ENCODE measurements at places on chromosomes 7 and 10.

GRCh38 chr10:125062914-125063230, 97.5 kb downstream of the CTBP2 start:
- peak overlapping the region; percentile 3 for H3K27ac ChIP-seq
- H3K4me3 ChIP-seq, result no peak overlapping the region
- DNase-seq, result no peak
- no peaks in the 10 kb centered on the region for H3K27me3 ChIP-seq
- peaks cover 50% of the 10 kb centered on the region for H3K4me1 ChIP-seq

GRCh38 chr7:918118-918425, 36.4 kb downstream of the ADAP1 start:
- H3K4me1 ChIP-seq, result no peaks in the 10 kb centered on the region
- H3K27ac ChIP-seq, result no peak overlapping the region
- no peaks in the 10 kb centered on the region for H3K27me3 ChIP-seq
- DNase-seq, result no peak
- no peaks in the 10 kb centered on the region for H3K36me3 ChIP-seq

DNA sequence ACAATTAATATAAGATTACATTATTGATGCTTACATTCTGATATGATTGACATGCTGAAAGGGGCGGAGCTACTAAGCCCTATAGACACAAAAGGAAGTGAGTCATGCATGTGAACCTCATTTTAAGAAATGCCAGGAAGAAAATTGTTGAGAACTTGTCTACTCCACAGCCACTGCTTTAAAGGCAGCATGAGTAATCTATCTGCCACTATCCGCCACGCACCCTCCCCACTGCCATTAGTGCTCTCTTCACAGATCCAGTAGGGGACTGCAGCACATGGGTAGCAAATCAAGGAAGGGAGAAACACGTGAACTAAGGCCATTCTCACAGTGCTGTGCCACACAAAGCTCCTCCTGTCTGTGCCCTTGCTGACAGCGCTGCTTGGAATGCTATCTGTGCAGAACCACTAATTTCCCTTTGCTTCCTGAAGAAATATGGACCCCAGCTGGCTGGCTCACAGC, 524.8 kb downstream of the GRM8 start:
- H3K4me1 ChIP-seq, result no peaks in the 10 kb centered on the region
- DNase-seq, result no peak
- H3K36me3 ChIP-seq, result no peaks in the 10 kb centered on the region
- H3K27ac ChIP-seq, result no peak overlapping the region

- no peak overlapping the region for H3K27ac ChIP-seq
- peaks cover 22% of the 10 kb centered on the region for H3K36me3 ChIP-seq
Measured at GRCh38 chr7:36406156-36406555, 16.5 kb downstream of the ANLN start.

DNA sequence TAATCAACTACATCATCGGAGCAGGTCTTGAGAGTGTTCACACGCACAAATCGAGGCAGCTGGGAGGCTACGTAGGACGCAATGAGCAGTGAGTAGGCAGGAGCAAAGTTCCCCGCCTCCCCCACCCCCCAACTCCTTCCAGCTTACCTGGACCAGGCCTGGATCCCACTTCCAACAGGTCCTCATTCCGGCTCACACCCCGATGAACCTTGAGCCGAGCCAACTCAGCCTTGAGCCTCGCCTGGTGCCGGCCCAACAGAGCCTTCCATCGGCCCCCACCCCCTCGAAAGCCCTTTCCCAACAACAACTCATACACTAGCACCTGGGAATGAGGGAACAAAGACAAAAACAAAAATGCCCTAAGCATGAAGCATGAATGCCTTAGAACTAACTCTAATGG, 1.2 kb downstream of the NSUN5 start:
- H3K4me3 ChIP-seq, result peak overlapping the region; percentile 94
- H3K27me3 ChIP-seq, result peaks cover 3% of the 10 kb centered on the region
- DNase-seq, result no peak
- peak overlapping the region; percentile 94 for H3K27ac ChIP-seq
- peaks cover 9% of the 10 kb centered on the region for H3K36me3 ChIP-seq

DNA sequence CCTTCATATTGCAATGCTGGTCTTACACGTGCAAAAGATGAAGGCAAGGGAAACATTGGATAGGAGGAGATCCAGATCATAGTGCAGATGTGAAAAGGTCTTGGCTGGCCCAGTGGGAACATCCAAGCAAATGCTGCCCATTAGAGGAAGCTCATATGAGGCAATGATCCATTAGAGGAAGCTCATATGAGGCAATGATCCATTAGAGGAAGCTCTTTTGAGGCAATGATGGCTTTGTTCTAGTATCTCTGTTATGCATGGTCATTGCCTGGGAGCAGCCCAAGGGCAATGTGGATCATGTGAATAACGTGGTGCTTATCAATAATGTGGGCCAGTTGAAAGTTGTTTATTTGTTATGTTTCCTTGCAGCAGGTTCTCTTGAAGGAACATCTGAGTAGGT, 37.8 kb downstream of the STEAP4 start:
- no peak for DNase-seq
- H3K36me3 ChIP-seq, result peaks cover 3% of the 10 kb centered on the region
- no peaks in the 10 kb centered on the region for H3K4me1 ChIP-seq
- H3K27me3 ChIP-seq, result no peaks in the 10 kb centered on the region
- H3K4me3 ChIP-seq, result no peak overlapping the region

DNA sequence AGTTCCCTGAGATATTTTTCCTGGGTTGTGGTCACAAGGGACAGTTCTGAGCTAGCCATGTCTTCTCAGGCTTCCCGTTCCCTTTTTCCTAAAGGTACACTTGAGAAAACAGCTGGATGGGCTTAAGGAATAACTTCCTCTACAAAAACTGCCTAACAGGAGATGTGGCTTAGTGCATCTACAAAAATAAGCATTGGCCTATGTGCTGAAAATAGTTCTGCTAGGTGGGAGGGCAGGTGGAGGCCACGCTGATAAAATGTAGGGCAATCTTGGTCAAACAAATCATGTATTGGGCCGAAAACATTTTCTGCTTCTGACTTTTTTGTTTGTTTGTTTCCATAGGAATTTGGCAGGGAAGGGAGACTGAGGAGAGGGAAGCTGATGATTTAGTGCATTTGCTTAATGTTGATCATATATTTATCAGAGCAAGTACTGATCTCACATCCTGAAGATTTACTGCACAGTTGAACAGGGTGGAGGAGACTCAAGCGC, 409.4 kb upstream of the FZD8 start:
- no peaks in the 10 kb centered on the region for H3K27me3 ChIP-seq
- H3K27ac ChIP-seq, result no peak overlapping the region
- peaks cover 1% of the 10 kb centered on the region for H3K36me3 ChIP-seq

- DNase-seq, result no peak
- no peak overlapping the region for H3K4me3 ChIP-seq
- H3K36me3 ChIP-seq, result peaks cover 8% of the 10 kb centered on the region
- H3K27ac ChIP-seq, result no peak overlapping the region
Measured at GRCh38 chr10:102523250-102524029, 19.7 kb downstream of the SUFU start.

- H3K4me3 ChIP-seq, result no peak overlapping the region
- H3K27me3 ChIP-seq, result no peaks in the 10 kb centered on the region
- no peaks in the 10 kb centered on the region for H3K4me1 ChIP-seq
Measured at GRCh38 chr10:50636618-50637579, 13.1 kb upstream of the SGMS1 start.

- no peak overlapping the region for H3K27ac ChIP-seq
- no peaks in the 10 kb centered on the region for H3K27me3 ChIP-seq
- H3K4me3 ChIP-seq, result no peak overlapping the region
- peaks cover 7% of the 10 kb centered on the region for H3K4me1 ChIP-seq
Measured at GRCh38 chr7:31982962-31983361, 87.2 kb downstream of the PDE1C start.

DNA sequence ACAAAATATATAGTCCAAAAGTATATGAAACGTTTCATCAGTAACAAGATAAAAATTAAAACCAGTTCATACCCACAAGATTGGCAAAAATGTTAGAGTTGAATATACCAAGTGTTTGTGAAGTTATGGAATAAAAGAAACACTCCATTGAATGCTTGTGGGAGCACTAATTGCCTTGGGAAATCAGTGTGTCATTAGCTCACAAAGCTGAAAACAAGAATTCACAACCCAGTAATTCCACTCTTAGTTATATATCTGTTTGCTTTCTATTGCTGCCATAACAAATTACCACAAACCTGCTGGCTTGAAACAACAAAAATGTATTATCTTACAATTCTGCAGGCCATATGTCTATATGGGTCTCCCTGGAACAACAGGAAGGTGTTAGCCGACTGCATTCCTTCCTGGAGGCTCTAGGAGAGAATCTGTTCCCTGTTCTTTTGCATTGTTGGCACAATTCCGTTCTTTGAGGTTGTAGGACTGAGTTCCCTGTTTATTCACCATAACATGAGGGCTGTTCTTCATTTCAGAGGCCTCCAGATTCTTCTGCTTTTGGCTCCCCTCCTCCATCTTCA, 45.7 kb downstream of the SEM1 start:
- no peaks in the 10 kb centered on the region for H3K27me3 ChIP-seq
- no peaks in the 10 kb centered on the region for H3K4me1 ChIP-seq
- no peak overlapping the region for H3K27ac ChIP-seq
- no peaks in the 10 kb centered on the region for H3K36me3 ChIP-seq

DNA sequence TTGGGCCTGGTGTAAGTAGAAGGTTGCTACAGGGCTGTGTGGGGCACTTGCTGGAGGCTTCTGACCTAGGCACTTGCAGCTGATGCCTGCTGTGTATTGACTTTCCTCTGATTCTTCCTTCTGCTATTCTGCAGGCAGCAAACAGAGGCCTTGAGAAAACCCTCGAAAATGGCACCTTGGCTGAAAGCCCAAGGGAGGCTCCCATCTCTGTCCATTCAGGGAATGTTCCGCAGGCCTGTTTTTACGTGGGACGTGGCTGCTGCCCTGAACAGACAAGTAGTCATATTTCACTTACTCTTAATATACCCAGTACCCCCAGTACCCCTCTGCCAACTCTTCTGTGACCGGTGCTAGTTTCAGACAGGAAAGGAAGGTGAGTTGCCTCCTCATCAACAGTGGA, 664.7 kb downstream of the INHBA start:
- H3K4me1 ChIP-seq, result peaks cover 2% of the 10 kb centered on the region
- DNase-seq, result no peak
- H3K27me3 ChIP-seq, result peaks cover 13% of the 10 kb centered on the region
- H3K27ac ChIP-seq, result no peak overlapping the region
- H3K4me3 ChIP-seq, result no peak overlapping the region
- H3K36me3 ChIP-seq, result no peaks in the 10 kb centered on the region

- peaks cover 32% of the 10 kb centered on the region for H3K36me3 ChIP-seq
- no peaks in the 10 kb centered on the region for H3K4me1 ChIP-seq
- no peak for DNase-seq
Measured at GRCh38 chr7:85177316-85177715, 9.5 kb downstream of the SEMA3D start.

GRCh38 chr10:61786728-61787127, 114.8 kb upstream of the ARID5B start:
- no peaks in the 10 kb centered on the region for H3K36me3 ChIP-seq
- no peaks in the 10 kb centered on the region for H3K27me3 ChIP-seq
- no peaks in the 10 kb centered on the region for H3K4me1 ChIP-seq
- no peak overlapping the region for H3K27ac ChIP-seq
- DNase-seq, result no peak

GRCh38 chr7:155234950-155235789, 62.5 kb upstream of the INSIG1 start:
- no peak overlapping the region for H3K27ac ChIP-seq
- H3K4me1 ChIP-seq, result peaks cover 20% of the 10 kb centered on the region
- H3K27me3 ChIP-seq, result peaks cover 42% of the 10 kb centered on the region

- H3K4me1 ChIP-seq, result no peaks in the 10 kb centered on the region
- peak; percentile 4 for DNase-seq
- peaks cover 45% of the 10 kb centered on the region for H3K27me3 ChIP-seq
- no peaks in the 10 kb centered on the region for H3K36me3 ChIP-seq
- H3K4me3 ChIP-seq, result no peak overlapping the region
Measured at GRCh38 chr10:86261941-86262687, 104.5 kb downstream of the GRID1 start.

- no peak overlapping the region for H3K27ac ChIP-seq
- no peak for DNase-seq
- no peak overlapping the region for H3K4me3 ChIP-seq
- H3K27me3 ChIP-seq, result no peaks in the 10 kb centered on the region
- H3K4me1 ChIP-seq, result no peaks in the 10 kb centered on the region
Measured at GRCh38 chr10:97656777-97657176, 16.3 kb downstream of the PI4K2A start.

- H3K27me3 ChIP-seq, result peaks cover 50% of the 10 kb centered on the region
- no peak overlapping the region for H3K27ac ChIP-seq
- no peak overlapping the region for H3K4me3 ChIP-seq
- H3K36me3 ChIP-seq, result no peaks in the 10 kb centered on the region
Measured at GRCh38 chr7:35519971-35520809, 174.7 kb downstream of the HERPUD2 start.

GRCh38 chr7:48251766-48252165, 80.5 kb downstream of the ABCA13 start:
- H3K36me3 ChIP-seq, result no peaks in the 10 kb centered on the region
- no peak overlapping the region for H3K27ac ChIP-seq
- H3K4me3 ChIP-seq, result no peak overlapping the region

DNA sequence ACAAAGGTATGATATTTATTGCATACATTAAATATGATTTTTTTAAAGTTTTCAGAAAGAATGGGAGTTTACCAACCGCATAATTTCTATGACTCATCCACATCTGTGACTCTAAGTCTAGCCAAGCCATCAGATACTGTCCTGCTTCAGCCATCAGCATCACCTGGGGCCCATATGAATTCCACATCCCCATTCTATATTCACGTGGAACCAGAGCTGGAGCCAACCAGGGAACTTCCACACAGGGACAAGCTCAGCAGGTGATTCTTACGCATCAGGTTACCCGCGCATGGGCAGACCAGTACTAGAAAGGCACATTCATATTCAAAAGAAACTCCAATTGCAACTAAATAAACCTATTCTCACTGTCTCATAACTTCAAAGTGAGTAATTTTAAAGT, 817.7 kb upstream of the IGFBP3 start:
- H3K36me3 ChIP-seq, result no peaks in the 10 kb centered on the region
- H3K4me1 ChIP-seq, result peaks cover 10% of the 10 kb centered on the region
- DNase-seq, result no peak
- H3K27ac ChIP-seq, result no peak overlapping the region

DNA sequence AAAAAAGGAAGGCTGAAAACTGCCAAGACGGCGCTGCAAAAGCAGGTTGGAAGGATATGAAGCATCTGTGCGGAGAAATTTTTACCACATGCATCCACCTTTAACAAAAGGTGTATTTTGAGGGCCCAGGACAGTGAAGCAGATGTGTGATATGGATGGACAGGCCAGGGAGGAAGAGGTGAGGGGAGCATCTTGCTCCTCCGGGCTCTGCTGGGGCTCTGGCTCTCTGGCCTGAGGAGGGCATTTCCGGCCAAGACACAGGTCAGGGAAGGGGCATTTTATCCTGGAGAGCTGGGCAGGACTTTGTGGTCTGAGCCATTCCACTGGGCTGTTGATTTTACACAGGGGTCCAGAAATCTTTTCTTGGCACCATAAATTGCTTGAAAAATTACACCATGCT, 175.1 kb downstream of the ZMYND11 start:
- no peaks in the 10 kb centered on the region for H3K27me3 ChIP-seq
- no peak overlapping the region for H3K27ac ChIP-seq
- H3K36me3 ChIP-seq, result peaks cover 5% of the 10 kb centered on the region
- H3K4me3 ChIP-seq, result no peak overlapping the region
